Stimulated activated CD4-positive, alpha-beta T cell treated with anti-CD3 and anti-CD28 coated beads, Interleukin-1b, Interleukin-23, amount 100 ng/mL, for 4 hours (primary cell): ENCODE measurements at places on chromosomes 6 and 20.
A peak's percentile ranks its signal among the peaks of the same experiment; 100 is the strongest.

GRCh38 chr6:37106554-37106953 is 63.4 kb upstream of the PIM1 start:
- DNase-seq, result no peak

- DNase-seq, result no peak
Observed at GRCh38 chr6:2752477-2753109, 1.9 kb upstream of the MYLK4 start.

GRCh38 chr20:9241232-9241692 is 172.4 kb downstream of the PLCB4 start:
- no peak for DNase-seq

- no peak for DNase-seq
Observed at GRCh38 chr6:31718265-31718664, 3.1 kb downstream of the LY6G6D start.

DNA sequence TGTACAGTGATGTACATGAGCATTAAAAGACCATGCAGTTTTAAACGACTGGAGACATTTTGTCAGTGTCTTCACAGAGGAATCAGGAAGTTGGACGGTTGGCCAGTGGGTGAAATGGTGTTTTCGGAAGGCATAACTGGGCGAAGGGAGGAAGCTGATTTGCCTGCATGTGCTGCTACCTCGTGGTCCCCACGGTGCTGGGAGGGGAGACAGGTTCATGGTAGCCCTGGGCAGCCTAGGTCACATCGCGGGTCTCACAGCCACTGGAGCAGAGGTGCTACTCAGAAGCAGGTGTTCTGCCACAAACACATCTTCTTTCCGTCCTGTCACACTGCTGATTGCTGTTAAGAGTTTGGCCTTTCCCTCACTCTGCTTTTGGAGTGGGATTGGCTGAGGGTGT is 35.2 kb downstream of the HIVEP1 start:
- no peak for DNase-seq

DNA sequence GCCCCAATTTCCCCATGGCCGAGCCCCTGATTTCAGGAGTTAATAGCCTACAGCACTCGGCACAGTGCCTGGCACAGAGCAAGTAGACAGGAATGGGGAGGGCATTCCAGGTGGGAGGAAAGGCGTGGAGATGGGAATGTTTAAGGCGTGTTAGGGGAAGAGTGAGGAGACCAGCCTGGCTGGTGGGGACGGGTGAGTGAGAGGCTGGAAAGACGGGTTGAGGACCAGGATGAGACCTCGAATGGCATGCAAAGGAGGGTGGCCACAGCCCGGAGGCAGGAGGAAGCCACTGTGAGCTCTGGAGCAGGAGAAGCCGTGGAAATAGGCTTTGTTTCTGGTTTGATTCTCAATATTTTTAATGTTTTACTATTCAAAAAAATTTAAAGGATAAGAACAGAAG is 49.5 kb downstream of the CEBPB start:
- no peak for DNase-seq

DNA sequence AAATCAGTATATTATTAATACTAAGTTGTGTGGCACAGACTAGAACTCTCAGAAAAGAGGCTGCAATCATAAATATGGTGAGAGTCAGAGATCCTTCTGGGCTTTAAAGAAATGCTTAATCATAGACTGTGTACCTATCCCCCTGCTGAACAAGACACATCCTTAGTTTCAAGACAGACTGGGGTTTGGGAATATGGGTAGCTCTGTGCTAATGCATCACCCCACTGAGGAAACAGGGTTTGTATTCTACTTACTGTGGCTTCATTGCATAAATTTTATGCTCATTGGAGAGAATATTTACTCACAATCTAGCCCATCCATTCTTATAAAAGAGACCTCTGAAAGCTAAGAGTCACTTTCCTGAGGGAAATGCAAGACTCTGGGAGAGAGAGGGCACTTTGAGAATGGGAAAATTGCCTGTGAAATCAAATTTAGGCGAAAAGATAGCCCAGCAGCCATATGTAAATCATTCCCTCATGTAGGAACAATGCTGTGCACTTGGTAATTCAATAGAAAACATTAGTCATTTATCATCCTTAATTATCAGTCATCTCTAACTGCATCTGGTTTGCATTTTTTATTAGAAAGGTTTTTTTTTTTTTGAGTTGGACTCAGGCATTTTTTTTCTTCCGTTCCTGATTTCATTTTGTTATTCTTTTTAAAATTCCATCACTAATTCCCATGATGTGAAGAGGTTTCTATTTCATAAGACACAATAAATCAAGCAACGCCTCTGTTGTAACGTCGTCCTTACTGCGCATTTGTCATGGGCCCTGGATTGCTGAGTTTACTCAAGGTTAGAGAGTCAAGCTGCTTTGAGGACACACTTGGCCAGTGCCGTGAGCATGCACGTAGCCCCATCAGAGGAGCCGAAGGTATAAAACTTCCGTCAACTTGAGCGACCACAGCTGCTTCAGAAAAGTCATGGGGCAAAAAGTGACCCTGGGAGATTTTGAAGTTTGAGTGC is 91.8 kb downstream of the TRMT11 start:
- no peak for DNase-seq

DNA sequence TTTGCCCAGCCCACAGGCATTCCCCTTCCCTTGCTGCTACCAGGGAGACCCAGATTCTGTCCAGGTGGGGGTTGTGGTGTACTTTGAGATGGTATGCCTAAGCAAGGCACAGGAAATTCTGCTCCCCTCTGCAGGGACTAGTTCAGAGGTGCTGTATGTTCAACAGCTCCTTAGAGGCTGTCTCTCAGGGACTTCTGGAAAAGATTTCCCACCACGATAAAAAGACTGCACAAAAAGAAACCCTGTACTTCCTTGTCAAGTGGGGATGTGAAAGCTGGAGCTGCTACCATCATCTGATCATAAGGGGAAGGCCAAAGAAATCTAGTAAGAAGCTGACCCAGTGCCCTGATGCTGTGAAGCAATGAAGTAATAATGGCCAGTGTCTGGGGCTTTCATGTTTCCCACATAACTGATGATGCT is 51.5 kb upstream of the SMIM29 start:
- DNase-seq, result no peak

GRCh38 chr20:57774111-57774880 is 64.5 kb upstream of the PMEPA1 start:
- no peak for DNase-seq

- DNase-seq, result no peak
Observed at GRCh38 chr6:157717340-157717748, 105.7 kb upstream of the SNX9 start.

GRCh38 chr6:145375502-145375901 is 359.8 kb downstream of the EPM2A start:
- no peak for DNase-seq

- no peak for DNase-seq
Observed at GRCh38 chr6:101443315-101443714, 49.8 kb downstream of the GRIK2 start.

- DNase-seq, result no peak
Observed at GRCh38 chr6:5235830-5236229, 24.9 kb downstream of the LYRM4 start.

- no peak for DNase-seq
Observed at GRCh38 chr20:25580711-25581110, 4.6 kb downstream of the NINL start.

DNA sequence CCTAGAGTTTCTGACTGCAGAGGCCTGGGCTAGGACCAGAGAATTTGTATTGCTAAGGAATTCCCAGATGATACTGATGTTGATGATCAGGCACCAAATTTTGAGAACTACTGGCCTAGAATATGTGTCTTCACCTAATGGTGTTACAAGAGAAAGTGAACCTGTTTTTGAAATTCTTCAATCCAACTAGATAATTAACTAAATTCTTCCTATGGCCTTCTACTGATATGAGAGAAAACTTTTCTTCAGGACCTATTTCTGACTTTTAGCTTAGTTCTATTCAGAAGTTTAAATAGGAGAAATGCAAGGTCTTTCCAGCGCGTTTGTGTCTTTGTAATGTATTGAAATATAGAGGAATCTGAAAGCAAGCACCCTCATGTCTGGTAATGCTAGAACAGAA is 7.3 kb downstream of the NKAIN2 start:
- no peak for DNase-seq

GRCh38 chr6:54878718-54879117 is 32.1 kb downstream of the FAM83B start:
- DNase-seq, result no peak

DNA sequence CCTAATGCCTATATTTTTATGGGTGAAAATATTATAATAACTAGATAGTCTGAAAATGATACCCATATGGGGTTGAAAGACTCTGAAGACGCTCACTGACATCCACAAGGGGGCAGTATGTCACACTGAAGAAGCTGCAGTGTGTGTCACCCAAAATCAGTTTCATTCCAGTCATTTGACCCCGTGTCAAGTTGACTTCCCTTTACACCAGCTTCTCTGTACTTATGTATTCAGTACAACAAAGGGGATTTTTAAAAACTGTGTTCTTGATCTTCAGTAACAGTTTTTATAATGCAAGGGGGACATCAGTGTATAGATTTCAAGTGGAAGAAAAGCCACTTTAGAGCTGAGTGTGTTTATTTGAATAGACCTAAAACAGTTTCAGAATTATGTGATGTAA is 19.3 kb downstream of the FAXC start:
- DNase-seq, result peak; percentile 26

DNA sequence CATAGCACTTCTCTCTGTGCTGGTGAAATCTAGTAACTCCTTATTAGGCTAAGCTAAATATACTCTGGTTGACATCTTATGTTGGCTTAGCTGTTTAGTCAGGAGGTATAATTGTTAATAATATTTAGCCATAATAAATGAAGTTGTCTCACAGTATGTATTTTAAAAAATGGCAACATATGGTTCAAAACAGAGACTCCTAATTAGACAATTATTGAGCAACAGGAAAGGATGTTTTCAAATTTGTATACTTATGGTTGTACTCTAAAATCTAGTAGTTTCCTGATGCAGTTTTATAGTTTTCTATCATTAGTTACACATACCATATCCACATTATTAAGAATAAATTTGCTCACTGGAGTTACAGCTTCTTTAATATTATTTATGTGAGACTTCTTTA is 150.2 kb downstream of the BCKDHB start:
- no peak for DNase-seq

DNA sequence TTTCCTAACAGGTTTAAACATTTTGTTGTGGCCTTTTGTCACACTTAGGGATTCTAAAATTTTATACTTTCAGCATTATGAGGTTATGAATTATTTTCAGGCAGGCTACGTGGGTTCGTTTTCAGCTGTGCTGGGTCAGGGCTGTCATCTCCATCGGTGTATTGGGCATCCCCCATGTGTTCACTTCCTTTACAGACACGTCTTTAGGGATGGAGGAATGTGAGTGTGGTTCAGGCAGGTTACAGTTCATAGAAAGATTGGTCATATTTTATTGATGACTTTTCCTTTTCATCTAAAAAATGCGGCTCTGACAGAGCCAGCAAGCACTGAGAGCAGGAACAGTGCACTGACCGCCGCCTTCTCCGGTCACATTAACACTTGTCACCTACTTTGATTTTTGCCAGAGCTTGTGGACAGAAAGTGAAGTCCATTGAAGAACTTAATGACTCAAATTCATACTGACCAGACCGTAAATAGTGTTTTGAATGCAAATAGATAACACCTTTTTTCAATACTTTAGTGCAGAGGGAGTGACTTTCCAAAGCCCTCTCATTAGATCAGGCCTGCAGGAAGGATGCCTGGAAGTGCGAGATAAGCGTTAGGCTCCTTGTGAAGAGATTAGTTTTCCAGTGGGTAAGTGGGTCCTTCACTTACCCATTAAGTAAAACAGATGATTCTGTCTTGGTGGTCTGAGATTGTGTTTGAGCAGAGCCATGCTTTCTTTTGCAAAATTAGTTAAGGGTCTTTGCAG is 113.1 kb downstream of the TIAM2 start:
- no peak for DNase-seq

GRCh38 chr6:39634646-39635341 is 90.4 kb downstream of the KIF6 start:
- no peak for DNase-seq

GRCh38 chr6:162684961-162685360 is 42.6 kb downstream of the PRKN start:
- DNase-seq, result no peak

DNA sequence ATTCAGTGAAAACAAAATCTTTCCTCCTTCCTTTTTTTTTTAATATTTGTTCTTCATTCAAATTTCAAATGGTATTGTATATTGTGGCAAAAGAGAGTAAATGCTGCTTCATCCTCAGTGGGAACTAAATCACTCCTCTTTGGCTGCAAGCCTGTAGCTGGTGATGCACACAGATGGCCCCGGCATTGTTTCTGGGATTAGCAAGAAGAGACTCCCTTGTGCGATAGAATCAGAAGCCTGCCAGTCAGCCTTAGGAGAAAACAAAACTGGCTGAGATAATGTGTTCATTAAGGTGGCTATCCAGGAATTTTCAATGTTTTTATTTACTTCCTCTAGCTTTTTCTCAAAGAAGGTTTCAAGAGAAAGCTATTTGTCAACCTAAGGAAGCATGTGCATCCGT is 20.7 kb upstream of the ELOVL2 start:
- DNase-seq, result no peak

DNA sequence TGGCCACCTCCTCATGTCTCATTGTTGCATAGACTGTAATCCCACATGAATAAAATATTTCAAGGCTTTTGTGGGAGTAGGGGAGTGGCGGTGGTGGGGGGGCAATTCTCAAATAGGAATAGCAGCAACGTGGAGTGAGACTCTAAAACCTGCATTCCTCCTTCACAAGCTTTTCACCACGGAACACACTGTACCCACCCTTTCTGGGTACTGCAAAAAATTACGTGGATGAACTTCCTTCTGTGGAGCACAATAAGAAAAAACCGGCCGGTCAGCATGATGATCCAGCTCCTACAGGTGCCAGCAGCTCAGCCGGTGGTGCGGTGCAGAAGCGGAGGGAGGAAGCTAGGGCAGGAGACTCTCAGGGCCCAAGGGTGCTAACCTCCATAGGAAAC is 930 bp upstream of the RRAGD start:
- DNase-seq, result no peak

GRCh38 chr6:152478377-152479010 is 158.7 kb downstream of the SYNE1 start:
- no peak for DNase-seq

DNA sequence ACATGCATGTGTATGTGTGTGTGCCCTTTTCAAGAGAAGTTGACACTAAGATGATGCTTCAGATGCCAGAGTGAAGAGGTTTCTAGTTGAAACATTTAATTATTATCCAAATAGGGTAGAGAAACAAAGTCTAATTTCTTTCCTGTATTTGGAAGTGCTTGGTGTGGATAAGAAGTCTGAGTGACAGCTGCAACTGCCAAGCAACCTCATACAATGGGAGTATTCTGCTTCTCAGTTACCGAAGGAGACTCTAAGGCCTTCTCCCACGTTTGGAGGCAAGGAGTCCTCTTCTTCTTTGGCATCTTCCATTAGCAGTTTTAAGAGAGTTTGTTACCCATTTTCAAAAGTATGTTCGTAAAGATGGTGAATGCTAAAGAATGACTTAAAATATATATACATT is 82.4 kb downstream of the HDGFL1 start:
- no peak for DNase-seq

- DNase-seq, result no peak
Observed at GRCh38 chr6:137660296-137660731, 166.1 kb upstream of the OLIG3 start.

GRCh38 chr6:8941577-8941976 is 506.2 kb upstream of the SLC35B3 start:
- DNase-seq, result no peak
